ENCODE measurements at places on chromosomes 12 and 14.

GRCh38 chr12:70576341-70577282, 60.6 kb downstream of the PTPRB start:
- no peak overlapping the region for H3K27ac ChIP-seq
- DNase-seq: peak; percentile 57
- H3K36me3 ChIP-seq: no peaks in the 10 kb centered on the region
- H3K4me3 ChIP-seq: no peak overlapping the region

- DNase-seq: no peak
- no peaks in the 10 kb centered on the region for H3K27me3 ChIP-seq
- H3K36me3 ChIP-seq: no peaks in the 10 kb centered on the region
- no peak overlapping the region for H3K4me3 ChIP-seq
- no peak overlapping the region for H3K27ac ChIP-seq
Measured at GRCh38 chr14:26709019-26709418, 111.2 kb upstream of the NOVA1 start.

DNA sequence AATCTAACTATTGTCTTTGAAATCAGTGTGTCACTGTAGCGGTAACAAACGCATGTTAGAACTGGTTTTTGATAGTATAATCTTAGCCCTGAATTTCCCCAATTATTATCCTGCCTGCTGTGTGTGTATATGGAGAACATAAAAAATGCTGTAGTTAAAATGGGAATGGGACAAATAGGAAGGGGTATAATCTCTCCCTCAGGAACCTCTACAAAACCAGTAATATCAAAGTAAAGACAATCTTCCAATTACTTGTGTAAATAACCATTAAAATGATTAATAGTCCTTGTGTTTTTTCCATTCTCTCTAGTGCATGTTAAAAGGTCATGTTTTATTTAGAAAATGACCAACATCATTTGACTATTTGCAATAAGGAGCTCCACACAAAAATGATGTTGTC, 200.1 kb upstream of the TMTC1 start:
- H3K27me3 ChIP-seq: no peaks in the 10 kb centered on the region
- no peak for DNase-seq
- H3K4me1 ChIP-seq: no peaks in the 10 kb centered on the region
- no peaks in the 10 kb centered on the region for H3K36me3 ChIP-seq
- H3K4me3 ChIP-seq: no peak overlapping the region
- no peak overlapping the region for H3K27ac ChIP-seq

DNA sequence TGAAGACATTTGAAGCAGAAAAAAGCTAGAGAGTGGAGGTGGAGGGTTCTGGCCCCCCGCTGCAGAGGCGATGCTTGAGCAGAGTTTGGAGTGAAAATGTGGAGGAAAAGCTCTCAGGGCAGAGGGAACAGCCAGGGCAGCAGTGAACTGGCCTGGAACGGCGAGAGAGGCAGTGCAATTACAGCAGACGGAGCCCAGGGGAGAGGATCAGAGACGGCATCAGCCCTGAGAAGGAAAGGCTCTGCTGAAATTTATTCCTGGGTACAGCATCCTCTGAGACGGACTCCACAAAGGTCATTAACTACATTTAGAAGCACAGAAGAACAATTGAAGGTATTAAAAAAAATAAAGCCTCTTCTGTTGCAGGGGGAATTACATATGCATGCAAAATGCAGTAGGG, 14.2 kb downstream of the STON2 start:
- peaks cover 16% of the 10 kb centered on the region for H3K36me3 ChIP-seq
- peak overlapping the region; percentile 54 for H3K27ac ChIP-seq
- H3K4me3 ChIP-seq: no peak overlapping the region
- H3K27me3 ChIP-seq: no peaks in the 10 kb centered on the region

DNA sequence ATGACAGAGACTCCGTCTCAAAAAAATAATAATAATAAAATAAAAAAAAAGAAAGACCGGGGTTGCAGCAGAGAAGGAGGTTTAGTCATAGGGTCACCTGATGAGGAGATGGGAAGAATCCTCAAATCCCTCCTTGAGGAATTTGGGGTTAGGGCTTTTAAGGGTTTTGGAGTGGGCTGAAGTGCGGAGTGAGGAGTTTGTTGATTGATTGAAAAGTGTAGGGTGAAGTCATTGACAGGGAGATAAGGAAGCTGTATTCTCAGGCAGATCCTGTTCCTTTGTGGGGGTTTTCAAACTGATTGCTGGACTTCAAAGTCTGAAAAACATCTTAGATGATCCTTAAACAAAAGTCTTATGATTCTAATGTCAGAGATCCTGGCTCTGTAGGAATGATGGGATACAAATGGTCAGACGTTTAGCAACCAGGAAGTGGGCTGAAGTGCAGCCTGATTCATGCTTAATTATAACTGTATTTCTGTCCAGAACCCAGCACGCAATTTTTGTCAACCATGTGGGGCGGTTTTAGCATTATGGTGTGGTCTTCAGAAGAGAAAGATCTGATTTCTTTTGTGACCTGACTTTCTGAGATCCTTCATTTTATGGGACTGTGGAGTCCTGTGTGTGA, 16.0 kb downstream of the FNTB start:
- H3K27me3 ChIP-seq: no peaks in the 10 kb centered on the region
- peaks cover 13% of the 10 kb centered on the region for H3K36me3 ChIP-seq
- H3K27ac ChIP-seq: no peak overlapping the region
- no peak overlapping the region for H3K4me3 ChIP-seq
- no peak for DNase-seq

- H3K4me3 ChIP-seq: no peak overlapping the region
- peaks cover under 1% of the 10 kb centered on the region for H3K27me3 ChIP-seq
- H3K27ac ChIP-seq: peak overlapping the region; percentile 6
- DNase-seq: no peak
- peaks cover 6% of the 10 kb centered on the region for H3K4me1 ChIP-seq
Measured at GRCh38 chr12:678747-679712, 15.8 kb upstream of the NINJ2 start.

GRCh38 chr12:108629151-108629550, 4.5 kb downstream of the SELPLG start:
- peaks cover 15% of the 10 kb centered on the region for H3K4me1 ChIP-seq
- no peaks in the 10 kb centered on the region for H3K36me3 ChIP-seq
- H3K4me3 ChIP-seq: no peak overlapping the region
- no peak for DNase-seq
- H3K27ac ChIP-seq: no peak overlapping the region
- no peaks in the 10 kb centered on the region for H3K27me3 ChIP-seq

- no peaks in the 10 kb centered on the region for H3K36me3 ChIP-seq
- DNase-seq: no peak
- H3K27ac ChIP-seq: no peak overlapping the region
- H3K27me3 ChIP-seq: no peaks in the 10 kb centered on the region
- H3K4me3 ChIP-seq: no peak overlapping the region
Measured at GRCh38 chr14:94857950-94858349, 88.0 kb upstream of the GSC start.

GRCh38 chr14:30499358-30499757, 59.6 kb upstream of the G2E3 start:
- no peak for DNase-seq
- H3K4me1 ChIP-seq: peaks cover 9% of the 10 kb centered on the region
- H3K27ac ChIP-seq: no peak overlapping the region

DNA sequence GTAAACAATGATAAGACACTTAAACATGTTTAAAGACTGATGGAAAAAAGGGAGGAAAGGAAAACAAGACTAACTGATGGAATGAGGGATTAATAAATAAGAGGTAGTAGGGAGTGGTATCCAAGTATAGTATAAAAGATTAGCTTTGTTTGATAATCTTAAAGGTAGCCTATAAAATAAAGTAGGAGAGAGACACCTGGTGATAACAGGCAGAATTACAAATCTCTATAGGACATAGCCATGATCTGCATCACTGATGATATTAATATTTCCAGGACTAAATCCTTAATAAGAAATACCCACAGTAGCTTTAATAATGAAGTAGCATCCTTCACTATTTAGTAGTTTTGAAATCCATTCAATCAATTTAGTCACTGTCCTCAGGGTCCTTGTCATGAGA, 30.4 kb downstream of the DLGAP5 start:
- H3K27me3 ChIP-seq: no peaks in the 10 kb centered on the region
- H3K4me1 ChIP-seq: no peaks in the 10 kb centered on the region
- peaks cover 27% of the 10 kb centered on the region for H3K36me3 ChIP-seq
- no peak for DNase-seq
- H3K4me3 ChIP-seq: no peak overlapping the region
- no peak overlapping the region for H3K27ac ChIP-seq

- H3K27me3 ChIP-seq: no peaks in the 10 kb centered on the region
- no peaks in the 10 kb centered on the region for H3K36me3 ChIP-seq
- H3K4me3 ChIP-seq: no peak overlapping the region
Measured at GRCh38 chr12:48420039-48420775, 52.2 kb upstream of the ANP32D start.

- no peak for DNase-seq
- H3K4me1 ChIP-seq: peaks cover 2% of the 10 kb centered on the region
- no peaks in the 10 kb centered on the region for H3K27me3 ChIP-seq
- no peaks in the 10 kb centered on the region for H3K36me3 ChIP-seq
- H3K4me3 ChIP-seq: no peak overlapping the region
Measured at GRCh38 chr12:27193854-27194544, 50.1 kb upstream of the STK38L start.

DNA sequence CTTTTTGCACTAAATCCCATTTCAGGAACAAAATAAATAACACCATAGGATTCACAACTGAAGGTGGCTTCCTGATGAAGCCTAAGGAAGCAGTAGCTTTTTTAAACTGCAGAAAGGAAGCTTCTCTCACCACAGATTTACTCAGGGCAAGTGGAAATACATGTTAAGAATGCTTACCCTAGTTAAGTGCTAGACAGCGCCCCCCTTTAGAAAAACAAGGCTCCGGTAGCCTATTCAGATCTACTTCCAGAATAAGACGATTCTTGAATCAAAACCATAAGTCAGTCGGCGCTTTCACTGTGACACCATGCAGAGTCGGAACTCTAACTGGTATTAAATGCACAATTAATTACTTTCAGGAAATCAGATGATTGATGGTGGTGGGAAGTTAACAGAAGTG, 41.9 kb downstream of the E2F7 start:
- no peak overlapping the region for H3K27ac ChIP-seq
- DNase-seq: no peak
- no peaks in the 10 kb centered on the region for H3K27me3 ChIP-seq
- H3K4me1 ChIP-seq: no peaks in the 10 kb centered on the region
- peaks cover 97% of the 10 kb centered on the region for H3K36me3 ChIP-seq
- H3K4me3 ChIP-seq: no peak overlapping the region

- peaks cover 98% of the 10 kb centered on the region for H3K36me3 ChIP-seq
- no peak overlapping the region for H3K27ac ChIP-seq
- no peaks in the 10 kb centered on the region for H3K27me3 ChIP-seq
- H3K4me3 ChIP-seq: no peak overlapping the region
- DNase-seq: no peak
- peaks cover 21% of the 10 kb centered on the region for H3K4me1 ChIP-seq
Measured at GRCh38 chr12:108530161-108530560, 15.1 kb downstream of the FICD start.

- no peaks in the 10 kb centered on the region for H3K27me3 ChIP-seq
- H3K27ac ChIP-seq: no peak overlapping the region
- peaks cover 2% of the 10 kb centered on the region for H3K4me1 ChIP-seq
- DNase-seq: no peak
Measured at GRCh38 chr14:67977434-67978034, 158.0 kb downstream of the RAD51B start.

- no peaks in the 10 kb centered on the region for H3K27me3 ChIP-seq
- H3K36me3 ChIP-seq: no peaks in the 10 kb centered on the region
- no peaks in the 10 kb centered on the region for H3K4me1 ChIP-seq
- DNase-seq: no peak
- no peak overlapping the region for H3K4me3 ChIP-seq
Measured at GRCh38 chr12:63918800-63919300, 74.3 kb downstream of the SRGAP1 start.

- H3K4me1 ChIP-seq: peaks cover 3% of the 10 kb centered on the region
- H3K36me3 ChIP-seq: no peaks in the 10 kb centered on the region
- H3K27ac ChIP-seq: no peak overlapping the region
- H3K4me3 ChIP-seq: no peak overlapping the region
Measured at GRCh38 chr14:94113490-94113889, 3.0 kb downstream of the IFI27 start.

DNA sequence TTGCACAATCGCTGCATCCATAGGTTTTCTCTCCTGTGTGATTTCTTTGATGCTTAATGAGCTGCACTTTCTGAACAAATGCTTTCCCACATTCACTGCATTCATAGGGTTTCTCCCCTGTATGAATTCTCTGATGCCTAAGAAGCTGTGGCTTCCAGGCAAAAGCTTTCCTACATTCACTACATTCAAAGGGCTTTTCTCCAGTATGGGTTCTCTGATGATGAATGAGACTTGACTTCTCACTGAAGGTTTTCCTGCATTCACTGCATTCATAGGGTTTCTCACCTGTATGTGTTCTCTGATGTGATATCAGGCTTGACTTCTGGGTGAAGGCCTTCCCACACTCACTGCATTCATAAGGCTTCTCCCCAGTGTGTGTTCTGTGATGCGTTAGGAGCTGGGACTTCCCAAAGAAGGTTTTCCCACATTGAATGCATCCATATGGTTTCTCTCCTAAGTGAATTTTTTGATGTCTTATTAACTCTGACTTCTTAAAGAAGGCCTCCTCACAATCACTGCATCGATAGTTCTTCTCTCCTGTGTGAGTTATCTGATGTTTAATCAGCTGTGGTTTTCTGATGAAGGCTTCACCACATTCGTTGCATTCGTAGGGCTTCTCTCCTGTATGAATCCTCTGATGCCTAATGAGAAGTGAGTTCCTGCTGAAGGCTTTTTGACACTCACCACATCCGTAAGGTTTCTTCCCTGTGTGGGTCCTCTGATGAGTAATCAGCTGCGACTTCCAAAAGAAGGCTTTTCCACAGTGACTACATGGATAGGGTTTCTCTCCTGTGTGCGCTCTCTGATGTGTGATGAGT, 30.3 kb downstream of the ZNF605 start:
- no peak for DNase-seq
- no peak overlapping the region for H3K4me3 ChIP-seq
- H3K4me1 ChIP-seq: no peaks in the 10 kb centered on the region
- no peak overlapping the region for H3K27ac ChIP-seq
- peaks cover 46% of the 10 kb centered on the region for H3K36me3 ChIP-seq

- H3K36me3 ChIP-seq: peaks cover 23% of the 10 kb centered on the region
- H3K27me3 ChIP-seq: no peaks in the 10 kb centered on the region
- H3K4me1 ChIP-seq: no peaks in the 10 kb centered on the region
- DNase-seq: no peak
- H3K27ac ChIP-seq: no peak overlapping the region
Measured at GRCh38 chr14:99918781-99919180, 125.6 kb downstream of the EML1 start.

GRCh38 chr14:52327374-52328226, 13.5 kb downstream of the PTGER2 start:
- no peak overlapping the region for H3K4me3 ChIP-seq
- no peaks in the 10 kb centered on the region for H3K4me1 ChIP-seq
- no peak overlapping the region for H3K27ac ChIP-seq

All from neuronal stem cell (in vitro differentiated cells).